CD4-positive, alpha-beta T cell treated with Interleukin-2 at 100 ng/mL for 4 hours (primary cell): ENCODE measurements at places on chromosomes 5 and 9.

GRCh38 chr5:173612948-173613347, 3.5 kb downstream of the BOD1 start:
- DNase-seq, result no peak

GRCh38 chr5:157481265-157481664, 21.3 kb downstream of the NIPAL4 start:
- DNase-seq, result peak; percentile 18

GRCh38 chr9:109856785-109857184, 76.8 kb downstream of the PALM2AKAP2 start:
- DNase-seq, result no peak

GRCh38 chr5:131303537-131303936, 39.7 kb downstream of the CDC42SE2 start:
- no peak for DNase-seq

GRCh38 chr5:73417303-73418034, 31.1 kb downstream of the FOXD1 start:
- DNase-seq, result no peak

GRCh38 chr9:37974506-37975173, 70.7 kb upstream of the SLC25A51 start:
- no peak for DNase-seq

DNA sequence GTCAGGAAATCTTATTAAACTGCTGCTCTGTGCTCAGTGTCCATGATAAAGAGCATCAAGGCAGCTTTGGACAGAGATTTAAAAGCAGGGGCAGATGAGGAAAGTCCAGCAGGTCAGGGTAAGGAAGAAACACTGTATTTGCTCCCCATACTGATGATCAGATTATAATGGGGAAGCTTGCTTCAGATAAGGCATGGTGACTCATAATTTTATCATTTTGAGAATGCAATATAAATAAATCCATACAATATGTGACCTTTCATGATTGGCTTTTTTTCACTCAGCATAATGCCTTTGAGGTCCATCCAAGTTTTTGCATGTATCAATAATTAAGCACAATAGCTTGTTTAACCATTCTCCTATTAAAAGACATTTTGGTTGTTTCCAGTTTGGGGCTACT, 48.1 kb upstream of the LHFPL2 start:
- no peak for DNase-seq

GRCh38 chr9:74277532-74277931, 219.6 kb upstream of the RORB start:
- DNase-seq, result peak; percentile 23

GRCh38 chr9:125460346-125460745, 198.7 kb downstream of the GAPVD1 start:
- DNase-seq, result no peak

DNA sequence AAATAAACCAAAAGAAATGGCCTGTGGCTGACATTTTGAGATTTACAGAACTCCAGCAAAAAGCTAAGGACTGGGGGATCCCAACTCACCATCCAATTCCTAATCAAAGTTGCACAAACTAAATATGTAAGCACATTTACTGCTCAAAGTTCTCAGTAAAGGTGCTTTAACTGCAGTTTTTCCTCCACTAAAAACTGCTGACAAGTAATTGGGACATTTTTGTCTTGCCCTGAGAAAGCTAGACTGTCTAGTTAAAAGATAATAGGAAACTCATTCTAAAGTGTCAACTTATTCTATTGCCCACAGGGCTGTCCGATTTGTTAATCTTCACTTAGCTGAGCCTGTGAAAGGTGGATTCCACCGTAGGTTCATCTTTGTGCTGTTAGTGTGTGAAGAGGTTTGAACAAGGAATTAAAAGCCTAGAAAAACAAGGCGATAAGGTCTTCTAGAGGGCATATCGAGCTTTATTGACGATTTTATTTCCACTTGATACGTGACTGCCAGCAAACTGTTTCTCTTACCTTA, 1.0 kb downstream of the DOCK8 start:
- no peak for DNase-seq

- no peak for DNase-seq
Observed at GRCh38 chr5:124527220-124527991, 219.0 kb downstream of the ZNF608 start.

- DNase-seq, result no peak
Observed at GRCh38 chr9:99029083-99029645, 75.7 kb upstream of the TGFBR1 start.

DNA sequence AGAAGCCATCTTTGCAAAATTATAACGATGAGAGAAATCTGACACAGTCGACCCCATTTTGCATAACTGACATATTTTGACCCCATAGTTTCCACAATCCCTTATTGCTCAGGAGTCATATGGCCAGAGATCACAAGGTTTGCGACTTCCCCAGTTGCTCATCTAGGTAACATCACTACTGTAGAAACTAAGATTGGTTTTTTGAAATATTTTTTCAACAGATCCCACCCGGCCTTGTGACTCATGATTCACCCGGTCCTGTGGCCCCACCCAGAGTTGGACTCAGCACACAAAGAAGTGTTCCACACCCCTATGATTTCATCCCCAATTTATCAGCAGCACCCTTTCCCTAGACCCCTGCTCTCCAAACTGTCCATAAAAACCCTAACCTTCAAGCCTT, 50.2 kb downstream of the TIMD4 start:
- no peak for DNase-seq

DNA sequence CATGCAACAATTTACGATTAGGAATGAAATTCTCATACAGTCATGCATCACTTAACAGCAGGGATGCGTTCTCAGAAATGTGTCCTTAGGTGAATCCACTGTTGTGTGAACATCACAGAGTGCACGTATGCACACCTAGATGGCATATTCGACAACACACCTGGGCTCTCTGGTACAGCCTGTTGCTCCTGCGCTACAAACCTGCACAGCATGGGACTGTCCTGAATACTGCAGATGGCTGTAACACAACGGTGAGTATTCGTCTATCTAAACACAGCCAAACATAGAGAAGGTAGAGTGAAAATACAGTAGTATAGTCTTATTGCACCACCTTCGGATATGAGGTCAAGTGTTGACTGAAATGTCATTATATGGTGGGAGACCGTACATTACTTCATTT, 44.0 kb upstream of the LCP2 start:
- DNase-seq, result no peak

GRCh38 chr5:175816348-175816747, 55.0 kb upstream of the CPLX2 start:
- no peak for DNase-seq

- no peak for DNase-seq
Observed at GRCh38 chr9:119195521-119195920, 173.7 kb downstream of the BRINP1 start.

DNA sequence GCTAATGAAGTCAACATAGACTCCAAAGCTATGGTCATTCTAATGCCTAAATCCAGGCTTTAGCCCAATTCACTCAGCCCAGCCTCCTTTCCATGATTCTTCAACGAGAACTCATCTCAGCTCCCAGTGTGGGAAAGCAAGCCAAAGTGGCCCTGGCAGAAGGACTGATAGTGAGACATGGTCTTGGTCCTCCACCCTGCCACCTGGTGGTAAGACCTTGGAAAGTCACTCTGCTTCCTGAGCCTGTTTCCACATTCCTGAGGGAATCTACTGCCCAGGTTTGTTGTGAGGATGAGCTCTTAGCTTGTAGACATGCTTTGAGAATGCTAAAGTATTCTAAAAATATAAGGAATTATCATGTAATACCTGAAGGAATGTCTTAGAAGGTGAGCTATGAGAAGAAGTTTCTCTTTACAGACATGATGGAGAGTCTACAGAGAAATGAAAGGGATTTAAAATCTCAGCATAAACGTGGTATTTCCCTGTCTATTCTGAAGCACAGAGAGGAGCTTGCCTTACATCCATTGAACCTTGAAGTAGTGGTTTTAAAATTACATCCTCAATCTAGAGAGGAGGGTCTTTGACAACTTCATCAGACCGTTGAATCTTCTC, 173.5 kb downstream of the TRIM32 start:
- peak; percentile 8 for DNase-seq

- no peak for DNase-seq
Observed at GRCh38 chr5:123807177-123807945, 295.4 kb downstream of the CSNK1G3 start.

GRCh38 chr5:135211791-135212190, 177.8 kb upstream of the PITX1 start:
- no peak for DNase-seq

DNA sequence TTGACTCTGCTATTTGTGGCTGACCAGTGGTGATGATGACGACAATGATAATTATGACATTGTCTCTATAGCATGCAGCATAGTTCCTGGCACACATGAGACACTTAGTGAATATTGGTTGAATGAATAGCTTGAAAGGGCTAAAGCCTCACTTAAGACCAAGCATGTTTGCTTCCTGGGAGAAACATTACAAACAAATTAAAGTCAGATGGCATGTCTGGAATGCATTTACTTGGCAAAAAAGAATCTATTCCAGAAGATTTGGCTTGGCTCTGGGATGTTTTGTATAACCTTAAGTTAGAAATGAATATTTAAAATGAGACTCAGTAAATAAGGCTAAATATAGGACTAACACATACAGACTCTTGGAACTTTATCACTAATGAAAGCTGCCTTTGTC, 21.6 kb downstream of the GAS1 start:
- no peak for DNase-seq

DNA sequence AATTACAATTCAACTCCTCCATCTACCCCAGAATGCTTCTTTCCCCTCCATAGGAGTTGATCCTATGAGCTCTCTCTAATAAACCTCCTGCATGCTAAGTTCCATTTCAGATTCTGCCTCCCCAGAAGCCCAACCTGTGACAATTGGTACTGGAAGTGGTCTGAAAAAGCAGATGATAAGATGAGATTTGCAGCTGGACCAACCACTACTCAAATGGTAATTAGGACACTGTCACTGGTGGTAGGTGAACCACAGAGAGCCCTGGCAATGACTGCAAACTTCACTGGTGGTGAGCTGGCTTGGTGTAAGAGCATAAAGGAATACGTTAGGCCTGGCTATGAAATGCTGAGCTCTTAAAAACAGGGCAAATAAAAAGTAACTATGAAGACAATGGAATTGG, 112.6 kb downstream of the ESM1 start:
- no peak for DNase-seq

GRCh38 chr5:88662846-88663245, 220.1 kb downstream of the MEF2C start:
- no peak for DNase-seq

GRCh38 chr5:7904170-7904569, 35.2 kb downstream of the MTRR start:
- DNase-seq, result no peak

DNA sequence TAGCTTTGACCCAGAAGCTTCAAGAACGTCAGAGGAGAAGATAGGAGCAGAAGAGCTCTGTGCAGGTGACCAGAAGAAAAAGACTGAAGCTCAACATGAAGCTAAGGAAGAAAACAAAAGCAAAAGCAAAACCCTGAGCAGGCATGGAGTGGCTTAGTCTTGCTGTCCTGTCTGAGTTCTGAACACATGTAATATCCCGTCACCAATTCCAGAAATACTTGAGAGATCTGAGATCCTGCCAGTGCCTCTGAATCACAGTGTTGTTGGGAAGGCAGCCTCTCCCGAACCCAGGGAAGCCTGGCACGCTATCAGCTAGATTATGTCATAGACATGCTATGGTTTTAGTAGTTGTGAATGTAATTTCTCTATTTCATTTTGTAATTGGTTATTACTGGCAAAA, 235.7 kb downstream of the ICE1 start:
- DNase-seq, result no peak

DNA sequence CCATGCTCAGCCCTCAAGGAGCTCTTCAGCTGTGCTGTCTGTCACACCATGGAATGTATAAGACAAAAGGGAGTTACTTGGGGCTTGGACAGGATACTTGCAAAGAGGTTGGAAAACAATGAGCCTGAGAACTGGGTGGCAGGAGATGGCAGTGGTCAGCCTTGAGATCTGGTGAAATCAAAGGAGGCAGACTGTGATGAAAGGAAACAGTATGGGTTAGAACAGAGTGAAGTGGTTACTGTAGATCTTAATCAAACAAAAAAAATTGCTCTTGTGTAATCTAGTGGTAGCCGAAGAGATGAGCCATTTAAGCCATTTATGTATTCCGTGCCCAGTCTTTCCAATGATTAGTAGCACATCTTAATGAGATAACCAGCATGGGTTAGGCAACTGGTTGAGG, 142.2 kb downstream of the SV2C start:
- no peak for DNase-seq

DNA sequence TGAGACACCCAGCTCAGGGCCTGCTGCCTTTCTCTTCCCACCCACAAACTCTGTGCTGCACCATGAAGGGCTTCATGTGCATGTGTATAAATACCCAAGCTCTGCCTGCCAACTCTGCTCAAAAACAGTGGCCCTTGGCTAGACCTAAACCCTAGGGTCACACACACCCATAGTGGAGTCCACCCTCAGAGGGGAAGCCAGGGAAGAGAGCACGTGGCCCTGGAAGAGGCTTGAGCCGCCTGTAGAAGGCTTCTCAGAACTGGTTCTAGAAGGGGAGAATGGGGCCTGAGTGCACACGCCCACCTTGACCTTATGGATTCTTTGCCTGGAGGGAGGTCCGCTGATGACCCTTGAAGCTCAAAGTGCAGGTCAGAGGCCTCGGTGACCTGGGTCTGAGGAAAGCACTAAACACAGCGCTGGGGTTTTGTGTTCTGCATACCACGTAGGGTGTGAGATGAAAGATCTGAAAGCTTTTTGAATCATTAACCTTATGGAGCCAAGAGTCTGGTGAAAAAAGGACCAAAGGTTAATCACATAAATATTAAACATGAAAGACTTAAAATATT, 60.6 kb downstream of the CYFIP2 start:
- DNase-seq, result no peak

- DNase-seq, result no peak
Observed at GRCh38 chr9:127393645-127394044, 3.3 kb upstream of the SLC2A8 start.

- DNase-seq, result no peak
Observed at GRCh38 chr5:88085462-88085861, 183.2 kb downstream of the TMEM161B start.

DNA sequence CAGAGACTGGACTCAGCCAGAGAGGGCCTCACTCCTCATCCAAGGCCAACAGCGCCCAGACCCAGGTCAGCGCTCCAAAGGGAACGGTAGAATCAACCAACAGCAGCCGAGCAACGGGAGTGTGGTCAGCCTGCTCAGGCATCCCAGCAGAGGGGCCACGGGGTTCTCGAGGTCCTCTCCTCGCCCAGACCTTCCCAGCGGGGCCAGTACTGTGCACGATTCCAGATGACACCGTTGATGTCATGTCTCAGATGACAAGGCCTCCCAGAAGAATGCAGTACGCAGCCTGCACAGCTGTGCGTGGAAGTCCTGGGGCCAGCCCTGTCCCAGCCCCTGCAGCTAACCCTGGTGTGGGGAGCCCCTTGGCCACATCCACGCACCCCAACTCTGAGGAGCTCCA, 141.0 kb upstream of the PPP1R26 start:
- no peak for DNase-seq

- DNase-seq, result no peak
Observed at GRCh38 chr9:83536332-83536731, 1.9 kb downstream of the FRMD3 start.
